ENCODE measurements at places on chromosomes 6 and 20. TPM values are rescaled to one million over a fixed set of nuclear protein-coding genes. Genes with fewer than 3 reads are reported as not detected.

WFDC5 gene
- not detected for total RNA-seq

CEP57L1 gene
- total RNA-seq, result 20.9 TPM

METTL24 gene
- 0.52 TPM for total RNA-seq

TTBK1 gene
- not detected for total RNA-seq

GMPR gene
- total RNA-seq, result 11.6 TPM

LCA5 gene
- total RNA-seq, result 6.1 TPM

SPACA1 gene
- not detected for total RNA-seq

RUNX2 gene
- total RNA-seq, result 3.1 TPM

OR2H2 gene
- not detected for total RNA-seq

ERVFRD-1 gene
- not detected for total RNA-seq

SLC17A2 gene
- total RNA-seq, result not detected

TNFRSF6B gene
- total RNA-seq, result 0.98 TPM

PTPRT gene
- under 0.01 TPM for total RNA-seq

VGLL2 gene
- total RNA-seq, result not detected

SDHAF4 gene
- 6.5 TPM for total RNA-seq

CENPW gene
- 4.2 TPM for total RNA-seq

DAAM2 gene
- total RNA-seq, result 96.0 TPM

HMGN4 gene
- total RNA-seq, result 61.7 TPM

CTAGE9 gene
- not detected for total RNA-seq

LZTS3 gene
- 7.5 TPM for total RNA-seq

MAFB gene
- total RNA-seq, result 0.79 TPM

C6orf52 gene
- not detected for total RNA-seq

GJA1 gene
- 563 TPM for total RNA-seq

SLC22A23 gene
- 4.2 TPM for total RNA-seq

SLC22A16 gene
- total RNA-seq, result not detected

ENTPD6 gene
- 89.7 TPM for total RNA-seq

RIPPLY2 gene
- total RNA-seq, result not detected

FAM229B gene
- 21.2 TPM for total RNA-seq

BANF2 gene
- total RNA-seq, result not detected

DACT2 gene
- total RNA-seq, result 0.07 TPM

THBS2 gene
- total RNA-seq, result 2,099 TPM

DBNDD2 gene
- 4.7 TPM for total RNA-seq

TREML4 gene
- total RNA-seq, result not detected

OTOR gene
- not detected for total RNA-seq

SAMD5 gene
- total RNA-seq, result 0.85 TPM

OPN5 gene
- total RNA-seq, result not detected

FERMT1 gene
- total RNA-seq, result 6.4 TPM

SYCP2 gene
- total RNA-seq, result 0.36 TPM

Measured in smooth muscle cell of the pulmonary artery (primary cell).